Midbrain (tissue), 1 donor: ENCODE measurements at places on chromosomes 2 and 18.
A peak's percentile ranks its signal among the peaks of the same experiment; 100 is the strongest.

DNA sequence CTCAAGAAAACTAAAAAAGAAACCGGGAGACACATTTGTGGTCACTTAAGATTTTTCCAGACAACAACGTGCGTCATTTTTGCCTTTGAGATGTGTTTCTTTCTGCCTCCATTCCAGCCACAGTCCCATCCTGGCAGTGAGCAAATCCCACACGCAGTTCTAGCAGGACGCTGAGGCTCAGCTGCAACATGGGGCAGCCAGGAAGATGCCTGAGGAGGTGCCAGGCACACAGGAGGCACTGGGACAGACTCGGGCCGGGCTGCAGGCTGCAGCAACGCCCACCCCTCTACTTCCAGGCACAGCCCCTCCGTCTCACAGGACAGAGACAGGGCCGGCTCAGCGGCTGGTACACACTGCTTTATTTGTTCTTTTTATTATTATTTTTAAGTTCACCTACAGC lies 13.1 kb downstream of the KLF11 start:
- DNase-seq, result no peak

DNA sequence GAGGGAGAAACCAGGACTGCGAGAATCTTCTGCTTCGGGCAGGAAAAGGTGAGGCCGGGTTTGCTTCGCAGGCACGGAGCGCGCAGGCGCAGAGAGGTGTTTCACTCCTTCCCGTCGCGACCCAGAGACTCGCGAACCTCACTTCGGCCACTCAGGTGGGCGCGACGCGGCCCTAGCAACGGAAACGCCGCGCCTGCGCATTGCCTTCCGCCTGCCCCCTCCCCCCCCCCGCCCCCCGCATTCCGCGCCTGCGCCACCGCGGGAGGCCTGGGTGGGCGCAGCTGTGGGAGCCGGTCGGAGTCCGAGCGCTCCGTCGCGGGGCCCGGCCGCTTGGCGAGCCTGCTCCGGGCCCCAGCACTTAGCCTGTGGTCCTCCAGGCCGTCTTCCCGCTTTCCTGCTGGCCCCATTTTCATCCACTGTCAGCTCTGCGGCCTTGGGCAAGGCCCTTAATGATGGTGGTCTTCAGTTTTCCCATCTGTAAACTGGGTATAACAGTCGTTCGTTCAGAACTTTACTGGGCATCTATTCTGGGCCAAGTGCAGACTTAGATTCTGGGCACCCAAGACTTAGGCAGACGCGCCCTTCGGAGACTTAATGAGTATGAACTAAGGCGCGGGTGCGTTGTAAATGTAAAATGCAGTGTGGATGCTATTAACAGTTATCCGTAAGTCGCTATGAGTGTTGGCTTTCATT lies 62.1 kb upstream of the ACKR3 start:
- peak; percentile 52 for DNase-seq

DNA sequence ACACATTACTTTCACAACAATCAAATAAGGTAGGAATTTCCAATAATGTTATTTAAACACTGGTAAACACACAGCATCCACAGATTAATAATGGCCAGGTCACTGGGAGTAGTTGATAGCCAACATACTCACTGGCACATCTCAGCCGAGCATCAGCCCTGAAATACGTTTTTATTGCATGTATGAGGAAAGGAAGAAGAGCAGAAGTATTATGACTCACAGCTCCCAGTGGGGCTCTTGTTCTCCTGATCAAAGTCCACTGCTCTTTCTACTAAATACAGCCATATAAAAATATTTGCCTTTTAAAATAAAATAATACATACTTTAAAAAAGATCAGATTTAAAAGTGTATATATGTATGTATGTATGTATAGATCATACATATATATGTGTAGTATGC lies 999.6 kb downstream of the SUCLG1 start:
- no peak for DNase-seq

DNA sequence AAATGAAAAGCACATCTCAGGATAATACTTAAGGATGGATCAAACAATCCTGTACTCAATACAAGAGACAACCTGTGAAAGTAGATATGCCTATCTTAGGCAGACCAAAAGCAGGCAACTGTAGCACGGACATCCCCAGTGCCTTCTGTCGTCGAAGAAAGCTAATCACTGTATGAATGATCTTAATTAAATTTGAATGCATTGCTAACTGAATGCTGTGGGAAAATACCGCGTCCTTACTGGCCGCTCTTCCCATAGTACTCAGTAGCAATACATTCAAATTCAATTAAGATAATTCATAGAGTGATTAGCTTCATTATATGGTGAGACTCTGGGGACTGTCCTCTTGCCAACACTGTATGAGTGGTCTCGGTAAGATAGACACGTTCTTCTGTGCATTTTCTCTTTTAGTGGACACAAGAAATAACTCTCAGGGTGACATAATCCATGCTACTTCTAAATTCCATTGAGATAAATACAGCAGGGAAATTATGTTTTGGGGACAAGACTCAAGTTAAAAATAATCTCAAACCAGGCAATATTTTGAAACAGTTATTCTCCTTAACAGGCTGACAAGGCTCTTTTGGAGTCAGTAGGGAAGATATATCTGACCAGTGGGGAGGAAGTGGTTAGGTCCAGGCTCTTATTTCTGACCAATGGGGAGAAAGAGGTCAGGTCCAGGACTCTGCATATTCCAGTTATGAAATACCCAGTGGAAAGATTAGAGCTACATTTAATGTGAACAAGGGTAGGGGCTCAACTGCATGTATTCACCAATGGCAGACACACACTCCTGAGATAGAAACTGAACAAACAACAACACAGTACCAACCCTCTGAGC lies 97.3 kb downstream of the DOCK10 start:
- no peak for DNase-seq

- DNase-seq, result no peak
Measured at GRCh38 chr2:86138736-86139625, 32.9 kb downstream of the PTCD3 start.

GRCh38 chr2:240220371-240220770 lies 79.9 kb upstream of the OTOS start:
- DNase-seq, result no peak

- DNase-seq, result no peak
Measured at GRCh38 chr2:8036366-8036765, 645.5 kb upstream of the ID2 start.

DNA sequence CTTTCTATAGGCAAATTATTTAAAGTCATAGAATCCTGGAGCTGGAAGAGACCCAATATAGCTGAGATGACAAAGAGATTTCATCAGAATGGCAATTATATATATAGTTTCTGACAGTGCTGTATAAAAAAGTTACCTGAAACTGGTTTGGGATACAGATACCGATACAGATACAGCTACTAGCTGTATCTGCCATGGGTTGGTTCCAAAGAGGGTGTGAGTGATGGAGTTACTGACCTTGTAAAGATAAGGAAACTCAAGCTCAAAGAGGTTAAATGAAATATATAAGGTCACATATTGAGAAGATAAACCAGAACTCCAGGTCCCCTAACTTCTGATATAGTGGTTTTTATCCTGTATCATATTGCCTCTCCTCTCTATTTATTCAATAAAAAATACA lies 10.9 kb downstream of the PELI1 start:
- DNase-seq, result no peak

DNA sequence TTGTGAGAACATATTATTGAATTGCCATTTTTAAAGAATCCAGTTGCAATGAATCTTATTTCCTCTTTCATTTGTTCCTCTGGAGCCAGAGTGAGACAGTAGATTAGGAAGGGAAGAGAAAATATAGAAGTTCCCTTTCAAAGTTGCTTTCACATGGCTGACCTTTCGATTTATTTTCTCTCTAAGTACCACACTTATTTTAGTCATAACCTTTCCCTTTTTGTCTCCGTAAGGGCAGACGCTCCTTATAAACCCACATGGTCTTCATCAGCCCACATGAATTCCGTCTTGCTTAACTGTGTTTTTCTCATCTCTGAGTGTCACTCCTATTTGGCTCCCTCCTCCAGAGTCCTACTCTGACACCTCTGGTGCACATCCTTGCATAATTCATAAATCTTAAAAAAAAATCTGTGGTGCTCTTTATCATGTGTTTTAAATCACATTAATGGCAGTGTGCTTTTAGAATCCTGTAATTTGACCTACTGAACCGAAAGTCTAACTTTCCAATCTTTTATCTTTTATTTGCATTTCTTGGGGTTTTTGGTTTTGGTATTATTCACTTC lies 38.5 kb upstream of the ZNF396 start:
- DNase-seq, result no peak

DNA sequence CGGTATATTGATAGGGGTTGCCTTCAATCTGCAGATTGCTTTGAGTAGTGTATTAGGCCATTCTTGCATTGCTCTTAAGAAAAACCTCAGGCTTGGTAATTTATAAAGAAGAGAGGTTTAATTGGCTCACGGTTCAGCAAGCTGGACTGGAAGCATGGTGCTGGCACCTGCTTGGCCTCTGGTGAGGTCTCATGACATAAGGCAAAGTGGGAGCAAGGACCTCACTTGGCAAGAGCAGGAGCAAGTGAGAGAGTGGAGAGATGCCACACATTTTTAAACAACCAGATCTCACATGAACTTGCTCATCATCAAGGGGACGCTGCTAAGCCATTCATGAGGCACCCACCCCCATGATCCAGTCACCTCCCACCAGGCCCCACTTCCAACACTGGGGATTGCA lies 4.9 kb downstream of the MAP3K2 start:
- DNase-seq, result peak; percentile 7

GRCh38 chr2:217286833-217287232 lies 427.0 kb upstream of the TNP1 start:
- no peak for DNase-seq

- peak; percentile 76 for DNase-seq
Measured at GRCh38 chr18:9796935-9797549, 88.7 kb upstream of the TXNDC2 start.

- no peak for DNase-seq
Measured at GRCh38 chr2:236706288-236706687, 136.7 kb downstream of the ACKR3 start.

- DNase-seq, result no peak
Measured at GRCh38 chr2:60822987-60823386, 58.4 kb upstream of the REL start.

- no peak for DNase-seq
Measured at GRCh38 chr2:202072737-202073401, at the start of gene KIAA2012. KIAA2012 (plus strand) TSS chr2:202073255; CDS start chr2:202073628, 373 bp downstream.

DNA sequence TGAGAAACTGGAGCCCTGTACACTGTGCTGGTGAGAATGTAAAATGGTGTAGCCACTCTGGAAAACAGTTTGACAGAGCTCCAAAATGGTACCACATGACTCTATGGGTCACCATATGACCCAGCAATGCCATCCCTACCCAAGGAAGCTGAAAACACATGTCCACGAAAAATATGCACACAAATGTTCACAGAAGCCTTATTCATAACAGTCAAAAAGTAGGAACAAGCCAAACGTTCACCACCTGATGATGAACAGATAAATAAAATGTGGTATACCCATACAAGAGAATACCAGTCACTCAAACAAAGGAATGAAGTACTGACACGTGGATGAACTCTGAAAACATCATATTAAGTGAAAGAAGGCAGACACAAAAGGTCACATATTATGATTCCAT lies 4.6 kb downstream of the AFG3L2 start:
- no peak for DNase-seq

GRCh38 chr2:114010001-114010400 lies 120.1 kb downstream of the ACTR3 start:
- DNase-seq, result no peak

GRCh38 chr2:203811491-203812221 lies 55.9 kb upstream of the CTLA4 start:
- DNase-seq, result no peak

- DNase-seq, result no peak
Measured at GRCh38 chr2:24740142-24740541, 53.0 kb downstream of the PTRHD1 start.

- no peak for DNase-seq
Measured at GRCh38 chr2:237483018-237483731, 3.9 kb upstream of the MLPH start.

DNA sequence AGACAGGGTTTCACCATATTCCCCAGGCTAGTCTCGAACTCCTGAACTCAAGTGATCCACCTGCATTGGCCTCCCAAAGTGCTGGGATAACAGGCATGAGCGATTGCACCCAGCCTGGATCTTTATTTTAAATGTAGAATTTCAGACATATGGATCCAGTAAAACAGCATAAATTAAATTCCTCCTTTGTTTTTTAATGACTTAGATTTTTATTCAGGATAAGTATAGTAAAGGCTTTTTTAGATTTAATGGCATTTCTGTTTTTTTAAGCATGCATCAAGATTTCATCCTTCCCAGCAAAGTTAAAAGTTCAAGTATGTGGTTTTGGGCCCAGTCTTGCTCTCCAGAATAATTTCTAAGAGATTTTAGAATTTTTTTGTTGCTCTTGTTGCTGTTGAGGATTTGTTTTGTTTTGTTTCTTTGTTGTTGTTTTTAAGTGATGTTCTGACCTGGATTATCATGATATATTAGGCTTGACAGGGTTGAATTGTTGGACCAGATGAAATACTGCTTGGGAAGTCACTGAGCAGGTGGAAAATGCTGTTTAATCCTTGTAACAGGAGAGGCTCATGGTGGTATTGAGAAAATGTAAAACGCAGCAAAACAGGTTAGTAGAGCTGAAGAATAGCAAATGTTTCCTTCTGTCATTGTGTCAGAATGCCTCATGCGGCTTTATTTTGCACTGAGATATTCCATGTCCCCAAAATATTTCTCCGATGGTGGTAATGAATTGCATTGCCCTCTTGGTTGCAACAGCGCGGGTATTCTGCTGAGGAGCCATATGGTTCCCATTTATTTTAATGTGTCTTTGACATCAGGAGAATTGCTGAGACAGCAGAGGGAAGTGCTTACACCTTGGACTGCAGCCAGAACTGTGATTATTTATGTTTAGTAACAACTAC lies 147.9 kb downstream of the GALNT3 start:
- no peak for DNase-seq

GRCh38 chr2:79223539-79223938 lies 64.0 kb upstream of the REG3A start:
- peak; percentile 1 for DNase-seq

GRCh38 chr2:31920962-31921361 lies 89.8 kb downstream of the MEMO1 start:
- DNase-seq, result no peak

- DNase-seq, result peak; percentile 88
Measured at GRCh38 chr18:55322178-55322735, 265.7 kb downstream of the TCF4 start.

GRCh38 chr2:189548666-189549448 lies 31.7 kb downstream of the SLC40A1 start:
- no peak for DNase-seq

DNA sequence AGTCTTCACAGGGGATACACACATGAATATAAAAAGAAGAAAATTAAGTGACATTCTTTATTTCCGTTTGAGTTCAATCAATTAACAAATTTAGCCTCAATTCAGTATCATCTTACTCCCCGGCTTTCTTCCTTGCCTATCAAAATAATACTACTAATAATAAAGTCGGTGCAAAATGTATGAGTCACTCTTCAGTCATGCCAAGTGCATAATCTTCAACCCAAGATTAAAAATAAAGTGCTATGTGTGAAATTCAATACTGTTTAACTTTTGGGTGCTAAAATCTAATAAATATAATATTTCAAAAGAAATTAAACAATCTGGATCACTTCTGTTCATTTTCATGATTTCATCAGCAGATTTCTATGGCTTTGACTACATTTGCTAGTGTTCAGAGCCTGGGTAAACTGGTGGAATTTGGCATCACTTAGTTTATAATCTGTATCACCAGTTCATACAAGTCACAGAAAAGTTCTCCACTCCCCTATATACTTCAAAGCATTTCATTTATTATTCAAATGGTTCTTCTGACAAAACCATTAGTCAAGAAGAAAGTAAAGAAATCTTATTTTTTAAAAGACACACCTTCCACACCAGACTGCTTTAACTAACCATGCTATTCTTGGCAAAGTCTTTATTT lies 183.6 kb downstream of the THADA start:
- DNase-seq, result no peak

- DNase-seq, result no peak
Measured at GRCh38 chr18:5646739-5647138, 102.9 kb upstream of the EPB41L3 start.

GRCh38 chr18:12065397-12065796 lies 28.2 kb upstream of the ANKRD62 start:
- DNase-seq, result no peak
